ENCODE measurements at places on chromosomes 5 and 9.

- no peak for DNase-seq
Observed at GRCh38 chr5:178492278-178492677, 97.9 kb downstream of the COL23A1 start.

- peak; percentile 47 for DNase-seq
Observed at GRCh38 chr5:42005561-42006153, 80.6 kb downstream of the FBXO4 start.

- DNase-seq, result peak; percentile 84
Observed at GRCh38 chr5:154194345-154195329, 4.1 kb downstream of the GALNT10 start.

DNA sequence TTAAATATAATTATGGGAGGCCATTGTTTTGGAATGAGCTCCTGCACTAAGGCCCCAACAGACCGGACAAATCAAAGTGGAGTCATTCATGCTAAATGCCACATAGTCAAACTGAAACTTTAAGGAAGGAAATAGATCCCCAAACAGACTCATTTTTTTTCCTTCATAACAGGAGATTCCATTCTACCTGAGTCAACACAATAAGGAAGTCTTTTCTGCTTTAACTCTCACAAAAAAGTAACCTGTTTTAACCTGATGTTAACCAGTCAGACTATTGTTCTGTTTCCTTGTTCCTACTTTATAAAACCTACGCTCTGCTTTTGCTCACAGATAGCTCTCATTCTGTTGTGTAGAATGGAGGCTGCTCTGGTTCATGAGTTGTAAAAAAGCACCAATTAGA is 234.9 kb downstream of the YTHDC2 start:
- DNase-seq, result no peak

DNA sequence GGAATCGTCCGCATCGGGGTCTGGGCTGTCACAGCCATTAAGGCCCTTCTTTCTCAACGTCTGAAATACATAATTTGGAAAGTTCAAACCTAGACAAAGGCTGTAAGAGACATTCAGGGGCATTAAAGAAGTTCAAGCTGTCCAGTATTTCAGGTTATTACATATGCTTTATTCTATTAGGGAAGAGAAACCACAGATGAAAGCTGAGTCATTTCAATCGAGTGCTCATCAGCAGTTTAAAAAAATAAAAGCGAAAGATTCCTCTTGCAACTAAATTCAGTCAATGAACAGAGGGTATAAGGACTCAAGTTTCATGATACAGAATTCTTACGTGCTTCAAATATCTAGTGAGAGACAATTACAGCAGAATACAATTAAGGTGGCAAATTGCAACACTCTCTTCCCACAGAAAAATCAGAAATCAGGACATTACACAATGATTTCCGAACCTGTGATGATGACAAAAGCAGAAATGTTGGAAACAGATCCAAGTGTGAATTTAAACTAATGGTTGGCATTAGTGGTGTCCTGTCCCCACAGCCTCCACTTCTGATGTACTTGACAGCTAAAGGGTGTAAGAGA is 121.6 kb downstream of the MEF2C start:
- peak; percentile 29 for DNase-seq

- peak; percentile 6 for DNase-seq
Observed at GRCh38 chr9:2524601-2525000, 97.0 kb upstream of the VLDLR start.

DNA sequence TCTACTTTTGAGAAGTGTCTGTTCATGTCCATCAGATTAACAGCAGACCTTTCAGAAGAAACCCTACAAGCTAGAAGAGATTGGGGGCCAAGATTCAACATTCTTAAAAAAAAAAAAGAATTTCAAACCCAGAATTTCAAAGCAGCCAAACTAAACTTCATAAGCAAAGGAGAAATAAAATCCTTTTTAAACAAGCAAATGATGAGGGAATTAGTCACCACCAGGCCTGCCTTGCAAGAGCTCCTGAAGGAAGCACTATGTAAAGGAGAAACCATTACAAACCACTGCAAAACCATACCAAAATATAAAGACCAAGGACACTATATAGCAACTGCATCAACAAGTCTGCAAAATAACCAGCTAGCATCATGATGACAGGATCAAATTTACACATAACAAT is 124.6 kb upstream of the PDE4D start:
- DNase-seq, result no peak

DNA sequence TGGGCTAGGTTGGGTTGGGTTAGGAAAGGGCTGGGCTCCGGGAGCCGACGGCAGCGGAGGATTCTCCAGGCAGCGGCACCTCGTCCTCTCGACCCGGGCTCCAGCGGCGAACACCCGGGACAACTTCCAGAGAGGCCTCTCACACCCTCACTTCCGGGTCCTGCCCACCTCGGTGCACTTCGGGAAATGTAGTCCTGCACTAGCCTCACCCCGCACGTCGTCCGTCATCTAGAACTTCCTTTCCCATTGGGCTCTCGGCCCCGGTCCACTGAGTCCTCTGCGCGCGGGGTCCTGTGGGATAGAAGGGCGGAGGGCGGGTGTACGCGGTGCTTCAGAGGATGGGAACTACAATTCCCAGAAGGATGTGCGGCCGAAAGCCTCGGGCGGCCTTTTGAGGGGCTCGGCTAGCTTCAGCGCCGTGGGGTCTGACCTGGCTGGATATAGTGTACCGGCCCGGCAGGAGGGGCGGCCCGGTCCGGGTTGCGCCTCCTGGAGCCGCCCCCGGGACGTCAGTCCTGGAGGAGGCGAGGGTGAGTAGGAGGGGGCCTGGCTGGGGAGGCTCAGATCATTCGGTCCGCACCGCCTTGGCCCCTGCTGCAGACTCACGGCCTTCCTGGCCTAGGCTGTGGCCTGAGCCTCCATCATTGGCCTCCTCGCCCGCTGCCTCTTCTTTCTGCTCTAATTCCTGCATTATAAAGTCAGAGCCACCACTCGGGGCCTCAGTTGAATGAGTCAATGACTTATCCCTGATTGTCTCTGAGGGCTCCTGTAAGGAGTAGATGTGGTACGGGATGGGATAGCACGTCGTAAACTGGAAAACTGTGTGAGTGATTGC is at the start of the genes ERP44 and INVS:
TSS of gene ERP44 (minus strand) at position 114 of the 835 bp plus-strand sequence. CDS start 160 bp downstream, outside the sequence.
TSS of gene INVS (plus strand) at position 357 of the 835 bp plus-strand sequence. CDS start 5,279 bp downstream, outside the sequence.
- DNase-seq, result peak; percentile 99

GRCh38 chr9:12784461-12785259 is 9.8 kb downstream of the LURAP1L start:
- DNase-seq, result peak; percentile 78

DNA sequence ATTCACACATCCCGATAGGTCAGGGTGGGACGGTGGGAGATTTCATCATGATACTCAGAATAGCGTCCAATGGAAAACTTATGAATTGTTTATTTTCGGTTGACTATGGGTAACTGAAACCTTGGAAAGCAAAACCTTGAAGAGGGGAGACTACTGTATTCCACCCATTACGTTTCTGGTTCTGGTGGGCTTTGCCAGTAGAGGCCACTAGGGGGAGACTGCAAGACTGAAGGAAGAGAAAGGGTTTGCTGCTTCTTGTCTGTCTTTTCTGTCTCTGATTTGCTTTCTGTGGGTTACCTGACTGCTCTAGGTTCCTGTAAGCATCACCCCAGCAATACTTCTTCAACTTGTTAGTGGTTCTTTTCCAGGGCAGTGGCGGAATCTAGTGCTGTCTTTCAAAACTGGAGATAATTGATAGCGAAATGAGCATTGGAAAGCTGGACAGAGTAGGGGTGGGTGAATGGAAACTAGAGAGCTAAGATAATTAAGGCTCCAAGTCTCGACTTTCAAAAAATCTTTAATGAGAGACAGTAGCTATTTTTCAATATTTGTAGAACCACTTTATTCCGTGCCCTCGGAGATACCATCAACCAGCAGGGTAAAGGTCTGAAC is 27.0 kb downstream of the GRIN3A start:
- no peak for DNase-seq

GRCh38 chr5:179163236-179164155 is 103.3 kb downstream of the ZNF354C start:
- no peak for DNase-seq

GRCh38 chr9:137705906-137706305 is 87.1 kb downstream of the EHMT1 start:
- no peak for DNase-seq

GRCh38 chr5:136802383-136802782 is 437.0 kb upstream of the TRPC7 start:
- DNase-seq, result peak; percentile 68

DNA sequence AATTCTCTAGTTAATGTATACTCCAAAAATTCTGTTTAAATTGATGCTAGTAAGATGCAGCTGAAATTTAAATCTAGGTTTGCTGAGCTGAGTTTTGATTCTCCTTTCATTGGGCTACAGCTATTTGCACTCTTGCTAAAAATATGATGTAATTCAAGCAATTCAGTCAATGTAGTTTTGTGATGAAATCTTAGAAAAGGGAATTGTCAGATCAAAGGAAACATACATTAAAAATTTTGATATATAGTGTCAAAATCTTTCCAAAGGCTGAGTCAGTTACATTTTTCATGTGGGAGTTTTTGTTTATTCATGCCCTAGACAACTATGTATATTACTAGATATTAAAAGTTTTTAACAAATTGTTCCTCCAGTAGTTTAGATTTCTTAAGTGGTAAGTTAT is 334.9 kb upstream of the DAB2 start:
- DNase-seq, result peak; percentile 35

GRCh38 chr9:120362446-120362845 is 217.5 kb downstream of the CDK5RAP2 start:
- DNase-seq, result no peak

GRCh38 chr5:134468921-134469400 is 56.5 kb upstream of the JADE2 start:
- no peak for DNase-seq

GRCh38 chr9:133253268-133253667 is 21.7 kb downstream of the ABO start:
- DNase-seq, result no peak

GRCh38 chr5:149419859-149420544 is 40.9 kb upstream of the IL17B start:
- DNase-seq, result no peak

GRCh38 chr5:140303966-140304365 is 1.1 kb upstream of the PFDN1 start:
- DNase-seq, result no peak

DNA sequence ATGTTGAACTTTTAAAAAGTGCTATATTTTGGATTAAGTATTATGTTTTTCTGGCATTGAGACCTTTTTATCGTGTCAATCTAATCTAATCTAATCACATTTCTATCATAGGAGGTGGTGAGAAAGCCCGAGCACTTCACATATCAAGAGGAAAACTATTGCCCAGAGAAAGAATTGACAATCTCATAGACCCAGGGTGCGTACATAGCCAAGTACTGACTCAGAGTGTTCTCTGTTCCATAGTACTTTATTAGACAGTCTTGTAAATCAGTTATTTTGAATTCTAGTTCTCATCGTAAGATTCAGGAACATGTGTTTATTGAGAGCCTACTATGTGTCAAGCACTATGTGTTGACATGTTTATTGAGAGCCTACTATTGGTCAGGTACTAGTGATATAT is 9.0 kb downstream of the MCCC2 start:
- no peak for DNase-seq

DNA sequence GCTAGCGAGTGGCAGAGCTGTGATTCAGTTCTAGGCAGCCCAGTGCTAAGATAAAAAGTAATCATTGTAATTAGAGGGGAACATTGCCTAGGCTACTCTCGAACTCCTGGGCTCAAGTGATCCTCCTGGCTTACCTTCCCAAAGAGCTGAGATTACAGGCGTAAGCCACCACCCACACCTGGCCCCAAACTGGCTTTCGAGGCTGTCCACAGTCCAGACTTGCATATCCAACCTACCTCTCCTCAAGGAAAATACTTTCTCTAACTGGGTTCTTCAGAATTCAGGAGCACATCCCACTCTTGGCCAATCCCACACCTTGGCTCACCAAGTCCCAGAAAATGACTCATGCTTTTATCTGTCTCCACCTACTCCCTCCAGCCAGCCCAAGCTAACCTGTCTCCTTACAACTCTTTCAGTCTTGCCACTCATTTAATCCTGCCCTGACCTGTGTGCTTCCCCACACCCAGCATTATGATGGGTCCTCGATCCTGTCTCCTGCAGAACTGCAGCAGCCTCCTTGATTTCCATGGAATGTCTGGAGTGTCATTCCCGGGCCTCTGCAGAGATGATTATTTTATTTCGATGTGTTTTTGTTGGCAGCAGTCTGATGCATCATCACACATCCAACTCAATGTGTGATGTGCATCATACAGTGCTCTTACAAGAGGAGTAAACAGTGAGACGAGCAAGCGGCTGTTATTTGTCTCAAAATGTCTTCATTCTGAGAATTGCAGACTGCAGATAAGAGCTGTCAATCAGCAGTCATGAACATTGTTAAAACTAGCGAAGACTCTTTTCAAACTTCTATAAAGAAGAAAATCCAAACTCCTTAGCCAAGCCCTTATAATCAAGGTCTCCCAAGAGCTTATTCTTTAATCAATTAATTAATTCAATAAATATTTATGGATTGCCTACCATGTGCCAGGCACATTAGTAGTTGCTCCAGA is 167.3 kb downstream of the SEC61B start:
- peak; percentile 41 for DNase-seq

DNA sequence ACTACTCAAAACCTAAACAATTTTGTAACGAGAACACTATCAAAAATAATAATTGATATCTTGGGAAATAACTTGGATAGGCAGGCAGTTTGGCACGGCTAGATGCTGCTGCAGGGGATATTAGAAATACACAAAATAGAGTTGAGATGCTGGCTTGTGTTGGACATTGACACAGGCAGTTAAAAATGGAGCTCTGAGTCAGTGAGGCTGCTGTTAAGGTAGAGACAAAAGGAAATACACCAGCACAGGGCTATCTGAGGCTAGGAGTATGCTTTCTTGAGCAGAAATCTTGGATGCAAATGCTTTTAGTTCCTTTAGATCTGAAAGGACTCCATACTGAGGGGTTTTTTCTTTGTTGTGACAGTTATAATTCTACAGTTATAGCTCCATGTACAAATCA is 16.6 kb downstream of the TENT2 start:
- DNase-seq, result no peak

- DNase-seq, result peak; percentile 91
Observed at GRCh38 chr5:9547122-9547947, 1.5 kb upstream of the SEMA5A start.

GRCh38 chr5:57613741-57614140 is 131.1 kb upstream of the ACTBL2 start:
- DNase-seq, result peak; percentile 14

- no peak for DNase-seq
Observed at GRCh38 chr9:22050924-22051323, 41.8 kb upstream of the CDKN2B start.

GRCh38 chr9:95551406-95551805 is 34.6 kb upstream of the PTCH1 start:
- DNase-seq, result no peak

GRCh38 chr9:3224931-3225330 is 300.9 kb downstream of the RFX3 start:
- DNase-seq, result no peak

DNA sequence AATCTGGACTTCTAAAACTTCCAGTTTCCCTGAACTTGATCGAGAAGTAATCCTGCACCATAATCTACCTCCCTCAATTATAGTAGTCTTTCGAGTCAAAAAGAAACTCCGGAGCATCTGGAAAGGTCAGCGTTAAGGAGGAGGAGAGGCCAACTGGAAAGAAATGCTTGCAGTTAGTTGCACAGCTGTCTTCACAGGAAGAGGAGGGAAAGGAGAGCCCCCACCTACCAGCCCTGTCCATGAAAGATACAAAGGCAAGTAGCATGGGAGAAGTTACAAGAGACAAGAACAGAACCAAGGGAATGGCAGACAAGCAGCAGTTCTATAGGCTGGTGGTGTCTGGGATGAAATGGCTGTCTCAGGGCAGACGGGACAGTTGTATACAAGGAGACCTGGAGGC is 170.6 kb downstream of the RAB3C start:
- DNase-seq, result no peak

Measured in fibroblast of the aortic adventitia (primary cell).